ENCODE measurements at places on chromosomes 13 and 19.
A peak's percentile ranks its signal among the peaks of the same experiment; 100 is the strongest.

DNA sequence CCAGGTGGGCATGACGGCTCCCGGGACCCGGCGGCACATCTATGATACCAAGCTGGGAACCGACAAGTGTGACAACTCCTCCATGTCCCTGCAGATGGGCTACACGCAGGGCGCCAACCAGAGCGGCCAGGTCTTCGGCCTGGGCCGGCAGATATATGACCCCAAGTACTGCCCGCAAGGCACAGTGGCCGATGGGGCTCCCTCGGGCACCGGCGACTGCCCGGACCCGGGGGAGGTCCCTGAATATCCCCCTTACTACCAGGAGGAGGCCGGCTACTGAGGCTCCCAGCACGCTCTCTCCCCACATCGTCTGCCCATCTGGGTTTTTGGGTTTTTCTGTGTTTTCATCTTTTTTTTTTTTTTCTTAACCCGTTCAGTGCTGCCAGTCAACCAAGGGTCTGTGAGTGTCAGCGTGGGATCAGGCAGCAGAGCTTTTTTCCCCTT, 2.3 kb upstream of the ABCA7 start:
- no peak for DNase-seq

- no peak for DNase-seq
Observed at GRCh38 chr19:43612374-43612773, 486 bp downstream of the SRRM5 start.

- no peak for DNase-seq
Observed at GRCh38 chr19:4454747-4455718, 2.6 kb downstream of the UBXN6 start.

GRCh38 chr19:8000298-8001038, 5.0 kb downstream of the ELAVL1 start:
- DNase-seq: no peak

DNA sequence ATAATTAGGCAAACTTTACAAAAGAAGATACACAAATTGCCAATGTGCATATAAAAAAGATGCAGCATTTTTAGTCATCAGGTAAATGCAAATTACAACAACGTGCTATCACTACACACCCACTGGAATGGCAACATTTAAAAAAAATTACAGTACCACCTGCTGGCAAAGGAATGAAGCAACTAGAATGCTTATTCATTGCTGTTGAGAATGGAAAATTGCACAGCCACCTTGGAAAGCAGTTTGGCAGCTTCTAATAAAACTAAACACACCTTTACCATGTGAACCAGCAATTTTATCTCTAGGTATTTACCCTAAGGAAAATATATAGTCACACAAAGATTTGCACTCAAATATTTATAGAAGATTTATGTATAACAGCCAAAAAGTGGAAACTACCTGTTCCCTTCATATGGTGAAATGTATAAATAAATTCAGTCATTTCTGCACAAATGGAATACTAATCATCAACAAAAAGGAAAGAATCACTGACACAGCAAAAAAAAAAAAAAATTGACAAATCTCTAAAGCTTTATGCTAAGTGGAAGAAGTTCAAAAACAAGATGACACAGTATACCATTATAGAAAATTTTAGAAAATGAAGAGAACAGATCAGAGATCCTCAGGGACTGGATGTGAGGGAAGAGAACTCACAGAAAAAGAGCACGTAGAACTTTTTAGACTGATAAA, 30.3 kb downstream of the OXGR1 start:
- no peak for DNase-seq

- no peak for DNase-seq
Observed at GRCh38 chr19:17807731-17808316, 12.9 kb downstream of the B3GNT3 start.

- no peak for DNase-seq
Observed at GRCh38 chr13:64099994-64100393, 2684.3 kb upstream of the PCDH20 start.

DNA sequence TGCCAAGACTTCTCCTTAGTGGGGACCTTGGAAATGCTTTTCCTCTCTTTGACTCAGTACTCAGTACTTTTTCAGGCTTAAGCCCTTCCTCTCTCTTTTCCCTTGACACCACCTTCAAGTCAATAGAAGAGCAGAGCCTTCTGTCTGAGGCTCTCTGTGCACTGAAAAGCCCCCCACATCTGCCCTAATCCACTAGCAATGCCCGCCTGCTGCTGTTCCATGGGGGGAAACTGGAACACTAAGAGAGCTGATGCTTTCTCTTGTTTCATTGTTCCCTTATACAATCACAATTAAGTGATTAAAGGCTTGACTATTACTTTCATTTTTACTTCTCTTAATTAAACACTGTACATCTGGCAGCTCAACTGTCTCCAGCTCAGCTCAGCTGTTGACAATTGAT, 254.5 kb downstream of the SLITRK6 start:
- no peak for DNase-seq

GRCh38 chr13:51601601-51602565, 17.6 kb downstream of the WDFY2 start:
- DNase-seq: no peak

GRCh38 chr13:44333950-44334655, 39.5 kb upstream of the SERP2 start:
- no peak for DNase-seq

- DNase-seq: no peak
Observed at GRCh38 chr13:70357031-70357430, 248.8 kb upstream of the KLHL1 start.

- DNase-seq: no peak
Observed at GRCh38 chr13:24087605-24088225, 72.8 kb upstream of the SPATA13 start.

- DNase-seq: no peak
Observed at GRCh38 chr19:8577247-8577646, at the start of gene MYO1F. MYO1F (minus strand) TSS chr19:8577442; CDS start chr19:8577309, 133 bp downstream.

DNA sequence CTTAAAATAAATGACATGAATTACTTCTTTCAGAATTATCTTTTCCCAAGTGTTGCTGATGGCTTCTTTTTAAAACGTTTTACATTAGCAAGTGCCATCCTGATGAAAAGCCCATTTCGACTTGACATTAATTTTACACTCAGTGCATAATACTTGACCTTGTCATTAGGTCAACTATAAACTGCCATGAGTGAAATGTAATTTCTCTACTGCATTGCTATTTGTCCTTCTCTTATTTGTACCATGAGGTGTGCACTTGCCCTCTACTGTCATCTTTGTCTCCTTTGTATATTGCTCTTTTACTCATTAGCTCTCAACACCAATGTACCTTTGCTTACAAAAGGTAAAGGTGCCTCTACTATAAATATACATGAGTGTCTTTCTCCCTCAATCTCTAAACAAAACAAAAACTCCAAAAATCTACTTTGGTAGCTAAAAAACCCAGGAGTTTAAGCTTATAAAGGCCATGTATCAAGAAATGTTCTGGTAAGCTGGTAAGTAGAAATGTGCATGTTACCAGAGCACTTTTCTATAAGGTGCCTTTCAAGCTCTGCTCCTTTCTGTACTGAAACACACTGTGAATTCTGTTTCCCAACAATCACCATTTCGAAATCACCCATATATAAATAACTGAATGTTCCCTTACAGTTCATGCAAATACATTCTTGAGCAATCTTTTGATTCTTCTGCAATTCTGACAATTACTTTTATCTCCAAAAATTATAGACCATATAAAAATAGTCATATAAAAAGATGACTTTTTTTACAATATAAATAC, 351.4 kb downstream of the SLITRK5 start:
- DNase-seq: no peak

- DNase-seq: no peak
Observed at GRCh38 chr13:102667911-102668310, 26.9 kb downstream of the METTL21C start.

DNA sequence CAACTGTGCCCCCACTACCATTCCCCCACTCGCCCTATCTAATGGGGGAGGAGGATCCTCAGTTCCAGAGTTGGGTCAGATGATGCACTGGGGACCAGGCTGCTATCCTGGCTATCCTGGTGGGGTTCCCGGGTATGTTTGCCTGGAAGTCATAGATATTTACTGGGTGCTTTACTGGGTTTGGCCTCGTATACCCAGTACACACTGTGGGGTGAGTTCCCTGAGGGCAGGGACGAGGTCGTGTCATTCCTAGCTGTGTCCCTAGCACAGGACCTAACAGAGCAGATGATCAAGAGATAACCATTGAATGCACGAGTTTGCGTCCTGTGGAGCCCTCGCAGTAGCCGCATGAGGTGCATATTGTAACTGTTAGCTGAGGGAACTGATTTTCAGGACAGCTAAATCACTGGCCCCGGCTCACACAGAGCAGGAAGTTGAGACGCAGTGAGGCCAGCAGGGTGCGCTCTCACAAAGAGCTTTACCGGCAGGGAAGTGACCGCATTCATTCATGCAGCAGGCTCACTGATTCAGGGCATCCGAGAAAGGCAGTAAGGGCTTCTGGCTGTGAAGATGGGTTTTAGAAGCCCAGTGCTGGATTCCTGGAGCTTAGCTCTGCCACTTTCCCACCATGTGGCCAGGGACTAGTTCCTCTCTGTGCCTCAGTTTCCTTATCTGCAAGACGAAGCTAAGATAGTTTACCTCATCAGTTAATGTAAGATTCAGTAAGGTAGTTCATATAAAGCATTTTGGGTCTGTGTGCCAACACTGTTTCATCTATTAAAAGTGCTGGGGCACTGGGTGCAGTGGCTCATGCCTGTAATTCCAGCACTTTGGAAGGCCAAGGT, 6.0 kb downstream of the RUVBL2 start:
- peak; percentile 67 for DNase-seq

DNA sequence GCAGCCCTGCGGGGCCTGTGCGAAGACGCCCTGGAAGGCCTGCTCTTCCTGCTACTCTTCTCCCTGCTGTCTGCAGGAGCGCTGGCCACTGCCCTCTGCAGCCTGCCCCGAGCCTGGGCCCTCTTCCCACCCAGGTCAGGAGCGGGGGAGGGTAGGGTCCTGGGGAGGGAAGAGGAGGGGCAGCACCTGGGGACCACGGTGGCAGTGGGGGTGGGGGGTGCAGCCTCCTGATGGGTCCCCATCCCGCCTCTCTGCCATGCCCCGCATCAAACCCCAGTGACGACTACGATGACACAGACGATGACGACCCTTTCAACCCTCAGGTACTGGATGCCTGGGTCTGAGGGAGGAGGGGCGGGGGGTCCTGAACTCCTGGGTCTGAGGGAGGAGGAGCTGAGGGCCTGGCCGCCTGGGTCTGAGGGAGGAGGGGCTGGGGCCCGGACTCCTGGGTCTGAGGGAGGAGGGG, 13.4 kb upstream of the LENG8 start:
- DNase-seq: no peak

DNA sequence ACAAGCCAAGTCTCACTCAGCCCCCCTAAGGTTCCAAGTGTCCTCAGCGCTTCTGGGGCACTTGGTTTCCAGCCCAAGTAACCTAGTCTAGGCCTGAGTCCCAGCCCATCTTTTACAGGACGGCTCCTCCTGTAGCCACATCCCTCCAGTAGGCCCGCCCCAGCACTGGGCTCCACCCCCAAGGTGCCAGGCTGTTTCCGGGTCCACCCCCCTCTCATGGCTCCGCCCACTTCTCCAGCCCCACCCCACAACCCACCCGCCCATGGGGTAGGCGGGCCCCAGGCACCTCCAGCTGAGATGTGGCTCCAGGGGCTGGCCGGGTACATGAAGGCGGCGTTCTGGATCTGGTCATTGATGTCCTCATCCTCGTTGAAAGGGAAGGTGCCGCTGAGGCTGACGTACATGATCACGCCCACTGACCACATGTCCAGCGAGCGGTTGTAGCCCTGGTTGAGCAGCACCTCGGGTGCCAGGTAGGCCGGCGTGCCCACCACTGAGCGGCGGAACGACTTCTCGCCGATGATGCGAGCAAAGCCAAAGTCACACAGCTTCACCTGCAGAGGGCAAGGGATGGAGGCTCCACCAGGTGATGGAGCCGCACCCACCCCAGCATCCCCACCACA, 17.2 kb upstream of the DACT3 start:
- peak; percentile 62 for DNase-seq

GRCh38 chr19:18379803-18380747, 5.9 kb upstream of the GDF15 start:
- DNase-seq: no peak

DNA sequence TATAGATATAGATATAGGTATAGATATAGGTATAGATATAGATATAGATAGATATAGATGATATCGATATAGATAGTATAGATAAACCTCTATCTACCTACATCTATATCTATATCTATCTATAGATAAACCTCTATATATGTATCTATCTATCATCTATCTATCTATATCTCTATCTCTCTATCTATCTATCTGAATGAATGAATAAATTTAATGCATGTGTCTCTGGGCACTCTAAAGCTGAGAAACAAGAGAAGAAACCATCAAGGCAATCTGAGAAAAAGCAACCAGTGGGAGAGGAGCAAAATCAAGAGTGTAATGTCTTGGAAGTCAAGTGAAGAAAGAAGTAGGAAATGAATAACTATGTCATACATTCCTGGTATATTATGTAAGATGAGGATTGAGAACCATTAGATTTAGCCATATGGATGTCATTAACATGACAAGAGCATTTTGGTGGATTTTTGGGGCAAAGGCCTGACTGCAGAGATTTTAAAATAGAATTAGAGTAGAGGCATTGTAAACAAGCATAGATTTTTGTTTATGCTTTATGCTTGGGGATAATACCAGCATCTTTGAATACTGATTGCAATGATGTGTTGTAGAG, 1262.7 kb upstream of the MIR17HG start:
- no peak for DNase-seq

DNA sequence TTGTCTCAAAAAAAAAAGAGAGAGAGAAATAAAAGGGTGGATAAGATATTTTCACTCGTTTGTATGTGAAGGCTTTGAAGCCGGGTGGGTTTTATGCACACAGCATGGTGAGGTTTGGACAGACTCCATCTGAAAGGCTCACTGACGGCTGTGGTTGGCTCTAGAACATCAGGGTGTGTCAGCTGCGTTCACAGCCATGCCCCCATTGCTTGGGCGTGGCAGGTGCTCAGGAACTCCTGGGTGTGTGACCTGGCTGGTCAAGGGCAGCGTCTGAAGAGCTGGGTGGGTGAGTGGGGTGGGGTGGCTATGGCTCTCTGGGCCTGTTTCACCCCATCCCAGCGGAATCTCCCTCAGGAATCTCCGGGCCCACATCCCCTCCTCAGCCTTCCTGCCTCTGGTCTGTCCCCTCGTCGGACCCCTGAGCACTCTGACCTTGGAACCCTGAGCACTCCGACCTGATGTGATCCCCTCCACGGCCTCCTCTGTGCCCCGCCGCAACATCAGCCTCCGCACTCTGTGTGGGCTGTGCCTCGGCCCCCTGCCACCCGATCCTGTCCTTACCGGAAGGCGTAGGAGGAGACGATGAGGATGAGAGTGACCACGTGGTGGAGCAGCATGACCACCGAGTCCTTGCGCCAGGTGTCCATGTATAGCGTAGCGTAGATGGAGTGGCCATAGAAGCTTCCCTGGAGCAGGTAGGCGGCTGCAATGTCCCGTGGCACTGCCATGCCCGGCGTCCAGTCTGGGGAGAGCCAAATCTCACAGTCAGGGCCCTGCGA, 12.2 kb downstream of the CERS1 start:
- DNase-seq: no peak

- peak; percentile 34 for DNase-seq
Observed at GRCh38 chr13:75365724-75366173, 116.2 kb downstream of the TBC1D4 start.

DNA sequence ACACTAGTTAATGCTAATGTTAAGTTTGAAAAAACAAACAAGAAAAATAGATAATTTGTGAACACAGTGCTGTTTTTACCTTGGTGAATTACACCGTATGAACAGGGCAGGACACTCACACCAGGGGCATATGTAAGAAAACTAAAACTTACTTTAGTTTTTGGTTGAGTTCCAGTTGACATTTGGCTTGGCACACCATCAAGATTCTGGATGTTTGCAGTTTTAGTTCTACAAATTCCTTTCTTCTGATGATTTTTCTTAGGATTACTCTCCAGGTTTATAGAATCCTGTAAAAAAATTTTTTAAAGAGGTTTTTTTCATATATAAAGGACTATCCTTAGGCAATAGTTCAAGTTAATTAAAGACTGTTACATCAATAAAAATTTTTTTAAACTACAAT, 238.5 kb upstream of the STARD13 start:
- no peak for DNase-seq

Measured in stimulated activated CD4-positive, alpha-beta T cell treated with anti-CD3 and anti-CD28 coated beads, Interleukin-12 subunit alpha, Interleukin-12 subunit beta, amount 100 ng/mL, for 48 hours (primary cell).